ENCODE measurements at places on chromosomes 1 and 21. TPM values are rescaled to one million over a fixed set of nuclear protein-coding genes. Genes with fewer than 3 reads are reported as not detected.

MAP3K21 gene
- 19.1 TPM for total RNA-seq

TNFRSF9 gene
- 0.20 TPM for total RNA-seq

CLDN17 gene
- not detected for total RNA-seq

RRP1B gene
- 55.9 TPM for total RNA-seq

NOS1AP gene
- total RNA-seq, result 5.3 TPM

DDR2 gene
- 0.84 TPM for total RNA-seq

PRR9 gene
- not detected for total RNA-seq

- no peak overlapping the region for H3K4me3 ChIP-seq
- no peaks in the 10 kb centered on the region for H3K27me3 ChIP-seq
- no peak for DNase-seq
- no peaks in the 10 kb centered on the region for H3K36me3 ChIP-seq
- no peaks in the 10 kb centered on the region for H3K4me1 ChIP-seq
Observed at GRCh38 chr1:207427832-207428585, 26.1 kb upstream of the CR2 start.

DNA sequence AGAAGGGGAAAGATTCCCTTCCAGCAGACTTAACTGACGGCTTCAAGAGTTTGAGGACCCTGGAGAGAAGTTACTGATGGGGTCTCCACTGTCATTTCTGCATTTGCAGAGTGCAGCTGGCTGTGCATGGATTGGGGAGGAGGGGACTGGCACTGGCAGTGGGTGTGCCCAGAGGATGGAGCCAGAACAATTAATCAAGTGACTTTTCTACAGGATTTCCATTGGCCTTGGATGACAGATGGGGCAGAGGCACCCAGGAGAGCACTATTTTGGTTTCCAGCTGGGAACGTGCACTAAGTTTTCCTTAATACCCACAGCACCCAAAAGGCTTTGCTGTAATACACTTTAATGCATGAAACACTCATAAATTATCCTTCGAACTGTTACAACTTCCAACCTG is 1.3 kb downstream of the NGF start:
- no peak for DNase-seq
- H3K27me3 ChIP-seq, result no peaks in the 10 kb centered on the region
- no peaks in the 10 kb centered on the region for H3K4me1 ChIP-seq
- no peaks in the 10 kb centered on the region for H3K36me3 ChIP-seq
- no peak overlapping the region for H3K4me3 ChIP-seq

- no peaks in the 10 kb centered on the region for H3K27me3 ChIP-seq
- H3K36me3 ChIP-seq, result no peaks in the 10 kb centered on the region
- no peak for DNase-seq
- H3K27ac ChIP-seq, result no peak overlapping the region
- no peak overlapping the region for H3K4me3 ChIP-seq
Observed at GRCh38 chr1:33047839-33048305, 11.2 kb upstream of the AK2 start.

DNA sequence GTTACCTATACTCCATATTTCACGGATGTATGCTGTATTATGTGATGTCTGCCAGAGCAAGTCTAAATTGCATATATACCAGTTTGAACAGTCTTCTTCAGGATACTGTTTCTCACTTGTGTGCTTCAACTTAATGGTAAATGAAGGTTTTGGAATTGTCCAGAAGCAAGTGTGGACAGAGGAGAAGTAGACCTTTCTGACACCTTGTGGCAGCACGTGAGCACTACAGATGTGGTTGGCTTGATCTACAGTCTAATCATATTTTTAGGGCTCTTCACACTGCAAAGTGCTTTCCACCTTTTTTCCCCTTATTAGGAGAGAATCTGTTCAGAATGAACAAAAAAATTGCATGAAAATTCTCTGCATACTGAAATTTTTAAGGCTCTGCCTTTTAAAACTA is 10.9 kb downstream of the MORC3 start:
- peak; percentile 27 for DNase-seq
- no peaks in the 10 kb centered on the region for H3K36me3 ChIP-seq
- H3K4me3 ChIP-seq, result no peak overlapping the region
- peaks cover 4% of the 10 kb centered on the region for H3K4me1 ChIP-seq
- H3K27ac ChIP-seq, result no peak overlapping the region

DNA sequence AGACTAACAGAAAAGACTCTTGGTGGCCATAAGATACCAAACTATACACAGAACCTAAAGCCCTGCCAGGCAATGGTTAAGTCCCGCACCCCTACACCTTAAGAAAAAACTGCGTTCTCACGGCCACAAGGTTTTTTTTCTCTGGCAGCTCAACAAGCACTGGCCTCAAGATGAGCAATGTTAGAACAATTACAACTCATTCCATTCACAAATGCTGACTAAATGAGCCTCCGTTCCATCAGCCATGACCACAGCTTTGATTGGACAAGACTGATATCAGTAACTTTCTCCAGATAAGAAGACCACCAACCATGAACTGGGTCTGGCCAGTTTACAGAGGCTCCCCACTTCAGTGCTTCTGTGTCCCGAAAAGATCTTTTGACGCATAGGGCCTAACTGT is 31.9 kb downstream of the SEC16B start:
- H3K4me3 ChIP-seq, result no peak overlapping the region
- H3K27me3 ChIP-seq, result no peaks in the 10 kb centered on the region
- peaks cover 3% of the 10 kb centered on the region for H3K4me1 ChIP-seq
- no peak overlapping the region for H3K27ac ChIP-seq
- no peak for DNase-seq
- H3K36me3 ChIP-seq, result no peaks in the 10 kb centered on the region

- no peaks in the 10 kb centered on the region for H3K36me3 ChIP-seq
Observed at GRCh38 chr1:7403265-7404045, 367.6 kb upstream of the VAMP3 start.

GRCh38 chr1:240424740-240425464 is 187.1 kb downstream of the GREM2 start:
- H3K4me1 ChIP-seq, result no peaks in the 10 kb centered on the region
- H3K4me3 ChIP-seq, result no peak overlapping the region
- no peaks in the 10 kb centered on the region for H3K27me3 ChIP-seq
- no peaks in the 10 kb centered on the region for H3K36me3 ChIP-seq
- DNase-seq, result no peak
- H3K27ac ChIP-seq, result no peak overlapping the region

DNA sequence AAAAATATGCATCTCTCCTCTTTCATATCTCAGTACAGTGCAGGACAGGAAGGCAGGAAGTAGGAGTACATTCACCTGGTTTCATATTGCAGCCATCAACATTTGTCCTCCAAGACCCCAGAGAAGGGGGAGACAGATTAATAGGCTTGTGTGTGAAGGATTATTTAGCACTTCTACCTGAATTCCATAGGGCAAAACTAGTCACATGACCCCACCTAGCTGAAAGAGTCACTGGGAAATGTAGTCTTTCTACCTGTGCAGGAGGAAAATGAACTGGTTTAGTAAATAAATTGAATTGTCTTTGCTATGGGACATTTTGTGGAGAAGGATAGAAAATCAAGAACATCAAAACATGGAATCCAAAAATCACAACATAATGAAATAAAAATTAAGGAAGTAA is 13.9 kb upstream of the TRIM33 start:
- no peaks in the 10 kb centered on the region for H3K27me3 ChIP-seq
- DNase-seq, result peak; percentile 16
- no peak overlapping the region for H3K4me3 ChIP-seq
- no peaks in the 10 kb centered on the region for H3K4me1 ChIP-seq
- H3K36me3 ChIP-seq, result no peaks in the 10 kb centered on the region
- H3K27ac ChIP-seq, result no peak overlapping the region

DNA sequence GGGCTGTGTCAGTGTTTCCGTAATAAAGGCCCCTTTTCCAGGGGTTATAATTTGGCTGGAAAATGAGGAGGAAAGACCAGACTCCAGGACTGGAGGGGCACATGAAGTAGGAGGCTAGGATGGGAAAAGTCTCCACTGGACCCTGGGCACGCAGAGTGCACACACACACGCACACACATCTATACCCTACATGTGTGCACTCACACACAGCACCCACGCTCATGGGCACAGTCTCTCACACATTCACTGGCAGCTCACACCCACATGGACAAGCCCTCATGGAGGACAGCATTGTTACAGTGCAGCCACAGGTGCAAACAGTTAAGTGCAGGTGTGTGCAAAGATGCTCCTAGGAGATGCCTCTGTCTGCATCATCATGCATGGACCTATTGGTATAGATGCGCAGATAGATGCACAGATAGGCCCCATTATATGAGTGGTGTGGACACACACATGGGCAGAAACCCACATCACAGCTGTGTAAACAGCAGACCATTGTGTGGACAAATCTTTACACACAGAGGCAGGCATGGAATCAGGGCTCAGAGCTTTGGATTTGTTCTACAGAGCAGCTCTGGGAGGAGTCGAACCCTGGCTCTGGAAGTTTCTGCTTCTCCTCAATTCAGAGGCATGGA is 9.1 kb upstream of the RUNX3 start:
- no peak for DNase-seq
- no peaks in the 10 kb centered on the region for H3K27me3 ChIP-seq
- no peak overlapping the region for H3K27ac ChIP-seq
- H3K4me3 ChIP-seq, result no peak overlapping the region
- no peaks in the 10 kb centered on the region for H3K4me1 ChIP-seq

DNA sequence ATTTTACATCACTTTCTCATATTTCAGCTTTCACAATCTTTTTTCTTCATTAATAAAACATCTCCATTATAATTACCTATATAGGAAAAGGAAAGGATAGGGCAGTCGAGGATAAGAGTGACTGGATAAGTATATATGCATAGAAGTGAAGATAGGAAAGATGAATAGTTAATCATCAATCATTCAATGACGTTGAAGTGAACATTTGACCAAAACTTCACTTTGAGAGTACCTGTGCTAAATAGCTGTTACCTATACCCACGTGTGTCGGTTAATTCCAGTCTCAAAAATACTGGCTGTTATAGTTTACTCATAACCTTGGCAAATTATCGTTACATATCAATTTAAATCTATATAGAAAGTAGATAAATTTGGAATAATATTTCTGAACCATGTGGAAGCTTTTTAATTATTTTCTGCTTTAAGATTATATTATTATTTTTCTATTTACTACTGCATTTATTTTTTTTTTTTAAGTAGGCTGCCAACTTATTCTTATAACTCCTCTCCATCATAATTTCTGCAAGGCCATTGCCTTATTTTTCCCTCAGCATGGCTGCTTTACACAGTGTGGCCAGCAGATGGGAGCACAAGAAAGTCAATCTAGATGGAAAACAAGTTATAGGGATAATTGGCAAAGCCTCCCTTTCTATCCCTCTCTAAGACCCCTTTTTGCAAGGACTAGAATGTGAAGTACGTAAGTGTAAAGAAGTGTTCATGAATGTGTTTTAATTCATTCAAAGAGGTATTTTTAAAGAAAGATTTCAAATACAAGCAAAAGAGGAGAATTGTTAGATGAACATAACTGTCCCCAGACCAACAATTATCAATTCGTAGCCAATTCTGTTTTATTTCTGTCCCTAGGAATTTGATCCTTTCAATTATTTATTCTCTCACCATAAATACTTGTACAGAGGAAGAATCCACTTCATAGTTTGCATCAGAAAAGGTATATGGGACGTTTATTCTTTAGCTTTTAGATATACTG is 290.4 kb downstream of the KCNT2 start:
- no peak overlapping the region for H3K4me3 ChIP-seq
- no peaks in the 10 kb centered on the region for H3K27me3 ChIP-seq
- H3K4me1 ChIP-seq, result no peaks in the 10 kb centered on the region
- H3K36me3 ChIP-seq, result no peaks in the 10 kb centered on the region
- no peak overlapping the region for H3K27ac ChIP-seq

- no peaks in the 10 kb centered on the region for H3K36me3 ChIP-seq
- no peak overlapping the region for H3K4me3 ChIP-seq
Observed at GRCh38 chr1:5727871-5728643, 264.2 kb downstream of the NPHP4 start.

DNA sequence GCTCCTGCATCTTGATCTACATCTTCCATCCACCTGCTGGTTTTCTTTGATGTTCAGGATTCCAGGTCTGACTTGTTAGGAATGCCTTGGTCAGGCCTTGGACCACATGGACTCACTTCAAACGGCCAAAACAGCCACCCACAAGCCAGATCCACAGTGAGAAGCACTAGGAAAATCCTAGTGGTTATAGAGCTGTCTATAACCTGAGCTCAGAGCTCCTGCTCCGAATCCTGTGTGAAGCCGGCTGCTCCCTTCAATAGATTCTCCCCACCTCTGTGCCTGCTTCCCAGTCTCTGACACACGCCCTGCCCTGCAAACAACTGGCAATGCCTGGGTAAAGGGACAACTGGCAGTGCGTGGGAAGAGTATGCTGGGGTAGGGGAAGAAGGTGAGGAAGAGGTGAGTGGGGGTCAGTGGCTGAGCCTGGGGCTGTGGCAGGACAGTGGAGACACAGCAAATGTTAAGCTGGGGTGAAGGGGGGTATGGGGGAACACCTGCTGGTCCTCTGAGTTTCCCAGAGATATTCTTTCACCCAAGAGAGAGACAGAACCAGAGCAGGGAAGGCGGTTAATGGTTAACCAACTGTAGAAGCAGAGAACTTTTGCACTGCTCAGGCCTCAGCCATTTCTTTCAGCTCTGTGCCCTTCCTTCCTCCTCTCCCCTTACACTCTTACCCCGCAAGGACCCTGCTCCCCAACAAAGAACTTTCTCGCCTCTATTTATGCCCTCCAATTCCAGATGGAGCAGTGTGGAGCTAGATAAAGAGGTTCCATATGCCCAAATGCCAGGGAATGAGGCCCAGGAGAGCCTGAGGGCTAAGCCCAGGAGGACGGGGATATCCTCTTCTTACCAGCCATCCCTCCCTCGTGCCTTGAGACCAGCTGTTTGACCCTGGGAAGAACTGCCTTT is 4.5 kb downstream of the PLXNA2 start:
- no peak for DNase-seq
- H3K27ac ChIP-seq, result no peak overlapping the region
- no peaks in the 10 kb centered on the region for H3K36me3 ChIP-seq
- H3K4me1 ChIP-seq, result peaks cover 13% of the 10 kb centered on the region
- H3K4me3 ChIP-seq, result no peak overlapping the region
- H3K27me3 ChIP-seq, result peaks cover 59% of the 10 kb centered on the region

- no peaks in the 10 kb centered on the region for H3K27me3 ChIP-seq
- no peak overlapping the region for H3K4me3 ChIP-seq
- DNase-seq, result no peak
- no peaks in the 10 kb centered on the region for H3K36me3 ChIP-seq
- H3K27ac ChIP-seq, result no peak overlapping the region
Observed at GRCh38 chr1:59151860-59152259, 145.0 kb upstream of the FGGY start.

- H3K4me3 ChIP-seq, result no peak overlapping the region
- H3K36me3 ChIP-seq, result no peaks in the 10 kb centered on the region
Observed at GRCh38 chr1:48338257-48338656, 115.7 kb downstream of the SLC5A9 start.

DNA sequence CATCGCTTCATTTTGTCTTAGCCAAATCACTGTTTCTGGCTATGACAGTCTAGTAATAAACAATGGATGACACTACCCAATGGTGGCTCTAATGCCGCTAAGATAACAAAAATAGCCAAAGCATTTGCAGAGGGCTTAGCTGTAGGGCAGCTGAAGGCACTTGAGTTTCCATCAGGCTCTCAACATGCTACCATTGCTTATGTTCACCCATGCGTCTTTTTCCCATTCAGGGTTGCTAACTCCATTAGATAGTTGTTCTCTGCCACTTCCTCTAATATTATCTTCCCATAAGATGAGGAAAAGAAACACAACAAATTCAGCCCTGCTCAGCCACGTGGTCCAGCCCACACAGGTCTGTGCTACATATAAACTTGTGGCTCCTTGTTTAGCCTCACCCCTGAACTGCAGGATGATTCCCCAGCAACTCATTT is 159.6 kb downstream of the TOMM20 start:
- no peak overlapping the region for H3K4me3 ChIP-seq
- DNase-seq, result no peak
- no peak overlapping the region for H3K27ac ChIP-seq
- H3K27me3 ChIP-seq, result no peaks in the 10 kb centered on the region
